ENCODE measurements at places on chromosomes 5 and 9.

DNA sequence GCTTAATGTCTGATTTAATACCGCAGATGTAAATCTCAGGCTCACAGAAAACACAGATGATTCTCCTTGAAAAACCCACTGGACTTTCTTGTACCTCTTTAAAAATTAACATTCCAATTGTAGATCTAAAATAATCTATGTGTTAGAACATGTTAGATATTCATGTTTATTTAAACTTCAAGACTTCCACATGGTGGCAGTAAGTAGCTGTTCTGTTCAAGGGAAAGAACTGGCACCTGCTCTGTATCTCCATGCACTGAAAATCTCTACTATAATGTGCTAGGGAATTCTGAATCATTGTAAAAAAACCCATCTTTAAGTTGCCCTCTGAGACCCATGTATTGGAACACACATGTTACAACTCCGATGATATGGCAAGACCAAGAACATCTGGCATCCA, 366.9 kb downstream of the DMRTA1 start:
- DNase-seq = no peak

DNA sequence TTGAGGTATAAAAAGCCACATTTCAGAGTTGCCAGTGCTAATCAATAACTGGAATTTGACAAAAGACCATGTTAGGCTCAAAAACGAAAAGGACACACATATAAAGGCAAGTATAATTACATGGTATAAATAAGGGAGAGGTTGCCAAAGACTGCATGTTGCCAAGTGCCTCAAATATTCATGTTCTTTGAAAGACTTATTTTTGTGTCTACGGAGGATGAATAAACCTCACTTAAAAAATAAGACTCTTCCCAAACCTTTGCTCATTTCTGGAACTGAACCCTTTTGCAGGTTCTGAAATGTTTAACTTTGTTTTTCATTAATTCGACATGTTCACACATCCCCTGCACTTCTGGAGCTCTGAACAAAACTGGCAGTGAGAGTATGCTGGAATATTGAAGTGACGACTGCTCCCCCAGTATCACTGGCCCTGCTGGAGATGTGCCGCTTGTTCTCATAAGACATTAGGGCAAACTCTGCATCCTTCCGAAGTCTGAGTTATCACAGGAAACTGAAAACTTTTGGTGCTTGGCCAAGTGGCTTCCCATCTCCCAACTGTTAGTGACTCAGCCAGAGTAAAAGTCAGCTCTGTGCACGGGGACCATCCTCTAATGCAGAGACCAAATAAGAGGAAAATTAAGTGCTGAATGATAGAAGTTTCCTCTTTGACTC, 336.8 kb downstream of the GLIS3 start:
- no peak for DNase-seq

GRCh38 chr5:143373076-143373475, 30.4 kb downstream of the NR3C1 start:
- no peak for DNase-seq

GRCh38 chr9:126516936-126517832, 96.5 kb upstream of the LMX1B start:
- no peak for DNase-seq

- DNase-seq = no peak
These were observed 28.8 kb upstream of the PLIN2 start for GRCh38 chr9:19156026-19156474.

- no peak for DNase-seq
These were observed 199.5 kb downstream of the ALDH1A1 start for GRCh38 chr9:72753266-72753893.

- DNase-seq = no peak
These were observed 63.8 kb upstream of the ZNF462 start for GRCh38 chr9:106799152-106799551.

DNA sequence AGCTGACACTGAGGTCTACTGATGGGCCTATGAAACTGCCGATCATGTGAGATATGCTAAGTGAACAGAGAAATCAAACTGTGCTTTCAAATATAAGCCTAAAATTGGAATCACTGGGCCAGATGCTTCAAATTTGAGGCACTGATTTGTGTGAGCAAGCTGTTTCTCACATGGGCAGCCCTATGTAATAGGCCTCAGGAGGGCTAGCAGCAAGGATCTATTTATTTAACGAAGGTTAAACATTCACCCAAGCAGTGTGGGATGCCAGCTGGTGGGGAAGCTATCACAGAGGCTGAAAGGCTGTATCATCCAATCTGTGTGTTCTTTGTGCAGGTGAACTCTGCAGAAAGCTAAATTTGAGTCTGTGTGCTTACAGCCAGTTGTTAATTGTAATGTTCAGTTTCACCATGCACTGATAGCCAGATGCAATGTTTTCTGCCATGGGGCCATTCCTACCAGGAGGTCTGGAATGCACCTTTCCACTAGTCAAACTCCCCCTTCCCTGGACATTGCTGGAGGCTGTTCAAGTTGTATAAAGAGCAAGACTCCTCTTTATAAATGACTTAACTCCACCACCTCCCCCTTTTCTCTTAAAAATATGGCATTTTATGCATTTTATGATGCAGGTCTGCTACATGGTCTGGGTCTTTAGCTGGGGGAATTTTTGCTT, 228.9 kb downstream of the SH3GL2 start:
- no peak for DNase-seq

DNA sequence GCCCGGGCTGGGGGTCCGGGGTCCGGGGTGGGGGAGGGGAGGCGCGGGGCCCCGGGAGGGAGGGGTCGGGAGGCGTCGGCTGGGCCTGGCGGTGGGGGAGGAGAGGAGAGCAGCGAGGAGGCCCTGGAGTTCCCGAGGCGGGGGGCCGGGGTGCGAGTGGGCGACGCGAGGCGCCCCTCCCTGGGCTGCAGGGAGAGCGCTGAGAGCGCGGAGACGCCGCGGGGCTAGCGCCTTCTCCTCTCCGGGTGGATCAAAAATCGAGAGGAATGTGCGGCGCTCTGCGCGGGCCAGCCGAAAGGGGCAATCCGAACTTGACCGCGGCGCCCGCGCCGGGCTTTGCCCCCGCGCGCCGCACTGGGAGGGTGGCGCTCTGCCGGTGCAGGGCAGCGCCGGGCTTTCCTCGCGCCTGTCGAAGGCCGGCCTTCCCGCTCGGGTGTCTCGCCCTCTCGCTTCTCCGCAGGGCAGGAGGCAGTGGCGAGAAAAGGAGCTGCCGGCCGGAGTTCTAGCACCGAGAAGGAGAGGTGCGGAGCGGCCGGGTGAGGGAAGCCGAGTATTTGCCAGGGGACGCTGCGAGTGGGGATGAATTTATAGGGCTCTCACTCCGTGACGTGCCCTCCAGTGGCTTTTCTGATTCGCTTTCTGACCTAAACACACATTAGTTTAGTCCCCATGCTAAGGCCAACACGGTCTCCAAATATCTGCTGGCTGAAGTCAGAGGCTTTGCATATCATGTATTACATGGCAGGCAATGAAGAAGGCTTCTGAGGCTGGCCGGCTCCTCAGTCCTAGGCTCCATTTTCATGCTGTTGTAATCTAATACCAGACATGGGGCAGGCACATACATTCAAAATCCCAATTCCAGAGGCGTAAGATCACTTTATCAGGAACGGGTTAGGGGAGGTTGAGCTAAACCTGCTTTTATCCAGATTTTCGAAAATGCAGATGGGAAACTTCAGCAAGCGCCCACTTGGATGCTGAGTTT, 503 bp upstream of the GDNF start:
- no peak for DNase-seq

DNA sequence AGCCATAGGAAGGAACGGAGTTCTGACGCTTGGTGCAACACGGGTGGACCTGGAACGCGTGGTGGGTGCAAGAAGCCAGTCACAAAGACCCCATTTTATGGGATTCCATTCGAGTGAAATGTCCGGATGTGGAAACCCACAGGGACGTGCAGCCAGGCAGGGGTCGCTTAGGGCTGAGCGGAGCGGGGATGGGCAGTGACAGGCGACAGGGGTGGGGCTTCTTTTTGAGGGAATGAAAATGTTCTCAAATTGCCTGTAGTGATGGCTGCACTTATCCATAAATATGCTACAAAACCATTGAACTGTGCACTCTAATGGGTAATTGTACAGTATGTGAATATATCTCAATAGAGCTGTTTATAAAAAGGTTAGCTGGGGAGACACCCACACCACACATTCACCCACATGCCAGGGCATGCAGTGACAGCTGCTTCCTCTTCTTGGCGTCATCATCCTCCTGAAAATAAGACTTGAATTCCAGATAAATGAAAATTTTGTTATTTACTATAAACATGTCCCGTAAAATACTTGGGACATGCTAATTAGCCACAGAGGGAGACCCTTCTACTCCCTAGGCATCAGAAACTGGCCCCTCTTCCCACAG, 71.3 kb upstream of the OLFM1 start:
- DNase-seq = no peak
